Non-pigmented ciliary epithelial cell (primary cell): ENCODE measurements at places on chromosomes 3 and 15.

GRCh38 chr15:35583863-35584528 lies 38.0 kb upstream of the DPH6 start:
- DNase-seq = no peak

GRCh38 chr3:170346481-170347392 lies 10.8 kb upstream of the SKIL start:
- no peak for DNase-seq

- DNase-seq = no peak
Measured at GRCh38 chr3:34619990-34620389, 821.6 kb downstream of the PDCD6IP start.

- no peak for DNase-seq
Measured at GRCh38 chr3:139202226-139202958, 141.4 kb upstream of the MRPS22 start.

GRCh38 chr15:29039466-29040369 lies 153.9 kb downstream of the APBA2 start:
- no peak for DNase-seq

GRCh38 chr15:91548549-91548948 lies 305.0 kb upstream of the SLCO3A1 start:
- DNase-seq = no peak
